A549 (cell line): ENCODE measurements at places on chromosomes 5 and 9. TPM values are rescaled to one million over a fixed set of nuclear protein-coding genes. Genes with fewer than 3 reads are reported as not detected.

GRCh38 chr5:10760921-10761184 is 181 bp downstream of the DAP start:
- no peak for DNase-seq

- DNase-seq = no peak
Observed at GRCh38 chr5:57332361-57332760, 150.2 kb downstream of the ACTBL2 start.

Gene C5orf58
- polyA plus RNA-seq = not detected in 3 replicates

Gene QSOX2
- polyA plus RNA-seq = 22.3 to 23.0 TPM (median 22.9 TPM) in 3 replicates
